Activated naive CD4-positive, alpha-beta T cell treated with anti-CD3 and anti-CD28 coated beads, Interleukin-2, amount 50 U/mL, for 72 hours (primary cell): ENCODE measurements at places on chromosomes 12 and 14.
A peak's percentile ranks its signal among the peaks of the same experiment; 100 is the strongest.

DNA sequence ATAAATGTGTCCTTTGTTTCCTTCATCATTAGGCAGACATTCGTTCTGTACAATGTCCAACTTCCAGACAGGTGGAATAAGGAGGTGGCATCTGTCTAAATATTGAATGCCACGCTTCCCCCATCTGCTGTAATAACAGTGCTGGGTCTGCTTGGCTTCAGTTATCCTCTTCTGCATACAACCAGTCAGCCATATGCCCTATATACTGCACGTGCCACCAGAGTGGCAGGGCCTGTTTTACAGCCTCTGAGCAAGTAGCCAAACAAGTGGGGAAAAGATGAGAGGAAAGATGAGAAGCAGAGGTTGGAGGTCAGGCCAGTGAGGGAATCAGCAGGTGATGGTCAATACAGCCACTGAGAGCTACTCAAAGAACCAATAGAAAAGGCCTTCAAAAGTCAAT, 55.4 kb downstream of the OTX2 start:
- DNase-seq = no peak

GRCh38 chr14:94392510-94392935, 4.1 kb upstream of the SERPINA1 start:
- DNase-seq = peak; percentile 27

GRCh38 chr12:95214466-95214865, 2.8 kb downstream of the FGD6 start:
- no peak for DNase-seq

DNA sequence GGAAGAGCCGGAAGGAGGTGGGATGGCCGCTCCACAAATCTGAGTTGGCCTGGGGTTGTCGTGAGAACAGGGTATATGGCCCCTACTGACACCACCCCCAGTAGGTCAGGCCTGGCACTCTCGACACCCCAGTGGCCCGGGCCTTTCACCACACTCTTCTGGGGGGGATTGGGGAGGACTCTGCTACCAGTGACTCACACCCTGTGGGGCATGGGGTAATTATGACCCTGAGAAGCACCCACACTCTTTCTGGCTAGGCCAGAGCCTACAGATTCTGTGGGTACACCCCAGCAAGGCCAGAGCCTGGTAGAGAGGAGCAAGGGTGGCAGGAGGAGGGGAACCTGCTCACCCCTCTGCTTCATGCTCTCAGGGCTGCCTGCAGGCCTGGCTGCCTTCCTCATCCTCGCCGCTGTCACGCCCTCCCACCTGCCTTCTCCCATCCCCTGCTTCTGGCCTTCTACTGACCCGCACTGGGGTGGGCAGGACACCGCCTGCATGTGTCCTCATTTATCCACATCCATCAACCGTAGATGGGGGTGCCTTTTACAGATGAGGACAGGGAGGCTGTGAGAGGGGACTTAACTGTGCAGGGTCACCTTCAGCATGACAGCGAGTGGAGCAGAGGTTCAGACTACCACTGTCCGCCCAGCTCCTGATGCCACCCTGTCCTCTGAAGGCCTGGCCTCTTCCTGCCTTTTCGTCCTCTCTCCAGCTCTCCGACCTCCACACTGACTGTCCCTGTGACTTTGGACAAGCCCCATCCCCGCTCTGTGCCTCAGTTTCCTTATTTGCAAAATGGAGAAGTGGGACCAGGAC, 18.4 kb downstream of the ASB2 start:
- no peak for DNase-seq

DNA sequence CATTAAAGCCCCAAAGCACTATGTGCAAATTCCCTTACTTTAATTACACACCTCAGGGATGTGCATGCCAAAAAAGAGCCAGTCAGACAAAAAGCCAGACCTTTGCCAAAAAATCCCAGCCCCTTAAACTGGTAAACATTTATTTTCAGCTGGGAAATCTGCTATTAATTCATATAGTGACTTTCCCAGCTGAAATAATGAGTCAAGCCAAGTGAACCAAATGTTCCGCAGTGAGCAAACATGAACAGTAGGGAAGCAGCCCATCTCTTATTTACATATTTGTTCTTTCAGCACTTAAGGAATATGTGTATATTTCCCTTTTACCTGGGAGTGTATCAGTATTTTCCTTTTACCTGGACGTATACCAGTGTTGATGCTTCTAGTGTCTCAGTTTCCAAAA, 44.0 kb upstream of the OTX2 start:
- no peak for DNase-seq

DNA sequence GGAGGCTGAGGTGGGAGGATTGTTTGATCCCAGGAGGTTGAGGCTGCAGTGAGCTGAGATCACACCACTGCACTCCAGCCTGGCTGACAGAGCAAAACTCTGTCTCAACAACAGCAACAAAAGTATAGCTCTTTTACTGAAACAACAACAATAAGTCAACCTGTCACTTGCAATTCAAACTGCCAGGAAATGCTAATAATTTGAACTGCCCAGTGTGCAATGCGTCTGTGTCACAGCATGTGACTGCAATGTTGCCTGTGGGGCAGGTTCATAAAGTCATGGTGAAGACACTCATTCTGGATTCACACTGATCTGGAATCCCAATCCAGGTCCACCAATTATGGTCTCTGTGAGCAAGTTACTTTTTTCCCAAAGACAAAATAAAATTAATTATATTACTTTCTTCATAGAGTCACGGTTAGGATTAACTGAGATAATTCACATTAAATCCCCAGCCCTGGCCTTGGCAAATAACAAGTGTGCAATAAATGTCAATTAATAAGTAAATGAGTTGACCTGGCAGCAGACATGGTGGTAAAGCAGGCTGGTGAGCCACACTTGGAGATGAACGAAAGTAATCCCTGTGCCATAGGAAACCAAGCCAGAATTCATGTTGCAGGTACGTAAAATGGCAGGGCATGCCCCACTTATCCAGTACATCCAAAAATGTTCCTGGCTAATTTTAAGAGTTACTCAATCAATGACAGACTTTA, 89.1 kb upstream of the CPSF6 start:
- DNase-seq = no peak

GRCh38 chr14:53882684-53883083, 73.9 kb downstream of the BMP4 start:
- DNase-seq = no peak

DNA sequence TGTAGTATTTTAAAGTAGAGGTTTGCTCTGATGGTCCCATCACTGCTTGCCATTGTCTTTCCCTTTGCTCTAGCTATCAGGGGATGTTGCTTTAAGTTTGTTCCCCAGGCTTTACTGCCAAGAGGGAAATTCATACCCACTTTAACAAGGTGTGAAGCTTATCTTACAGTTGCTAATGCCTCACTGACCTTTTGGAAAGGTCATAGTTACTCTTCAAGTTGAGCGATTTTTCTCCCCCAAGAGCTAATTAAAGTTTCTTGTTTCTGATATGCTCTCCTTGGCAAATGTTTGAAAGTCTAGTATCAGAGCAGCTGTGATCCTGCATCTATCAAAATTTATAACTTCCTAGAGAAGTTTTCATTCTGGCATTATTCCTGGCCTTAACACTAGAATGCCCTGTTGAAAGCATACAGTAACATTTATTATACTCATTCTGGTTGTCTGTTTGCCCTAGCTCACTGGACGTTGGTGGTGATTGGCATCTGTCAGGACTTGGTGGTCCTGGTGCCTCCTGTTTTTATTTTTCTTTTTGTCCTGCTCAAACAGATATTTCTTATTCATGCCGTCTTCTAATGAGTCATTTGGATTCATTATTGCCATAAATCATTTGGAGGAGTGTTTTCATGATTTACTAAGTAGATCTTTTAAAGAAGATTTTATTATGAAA, 8.1 kb downstream of the ATP2A2 start:
- no peak for DNase-seq

DNA sequence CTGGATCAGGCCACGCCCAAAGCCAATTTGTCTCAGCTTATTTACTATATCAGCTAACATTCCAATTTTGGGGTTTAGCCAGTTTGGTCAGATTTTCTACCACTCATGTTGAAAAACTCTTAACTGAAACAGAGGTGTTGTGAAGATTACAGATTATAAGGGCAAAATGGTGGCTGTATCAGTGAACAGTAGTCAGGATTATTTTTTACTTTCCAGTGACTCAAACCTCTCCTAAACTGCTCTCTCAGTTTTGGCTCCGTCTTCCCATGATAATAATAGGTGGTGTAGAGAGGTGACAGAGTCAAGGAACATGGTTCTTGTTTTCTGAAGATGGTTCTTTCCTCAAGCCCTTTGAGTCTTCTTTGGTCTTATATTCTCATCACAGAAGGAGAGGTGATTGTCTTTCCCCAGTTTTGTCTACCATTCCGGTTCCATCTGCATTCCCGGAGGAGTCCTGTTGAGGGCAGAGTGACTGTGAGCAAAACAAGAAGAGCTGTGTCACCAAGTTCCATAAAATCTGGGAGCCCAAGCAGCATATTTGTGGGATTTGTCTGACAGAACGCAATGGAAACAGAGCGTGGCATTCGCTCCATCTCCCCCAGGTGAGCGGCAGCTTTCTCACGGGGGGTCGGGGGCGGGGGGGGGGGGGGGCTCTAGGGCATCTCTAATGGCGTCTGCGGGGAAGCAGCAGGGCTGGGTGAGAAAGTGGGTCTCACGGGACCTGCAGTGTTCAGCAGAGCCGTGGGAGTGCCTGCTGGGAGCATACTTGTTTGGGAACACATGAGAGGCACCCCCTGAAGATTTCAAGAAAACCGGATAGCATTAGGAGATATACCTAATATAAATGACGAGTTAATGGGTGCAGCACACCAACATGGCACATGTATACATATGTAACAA, 59.1 kb downstream of the TBC1D30 start:
- DNase-seq = no peak
